Kidney (tissue), 22 donors: ENCODE measurements at places on chromosomes 4 and X. TPM values are rescaled to one million over a fixed set of nuclear protein-coding genes. Genes with fewer than 3 reads are reported as not detected.

JCHAIN gene
- total RNA-seq: 355 TPM

MAGEA2B gene
- not detected for total RNA-seq

- no peak overlapping the region for H3K4me3 ChIP-seq
- no peaks in the 10 kb centered on the region for H3K36me3 ChIP-seq
- DNase-seq: no peak
- H3K27ac ChIP-seq: no peak overlapping the region
Observed at GRCh38 chr4:7546152-7546808, 111.5 kb upstream of the PSAPL1 start.

BMPR1B gene
- 4.1 TPM for total RNA-seq

- DNase-seq: no peak
- H3K27ac ChIP-seq: no peak overlapping the region
- no peak overlapping the region for H3K4me3 ChIP-seq
- no peaks in the 10 kb centered on the region for H3K36me3 ChIP-seq
- H3K27me3 ChIP-seq: no peaks in the 10 kb centered on the region
- H3K4me1 ChIP-seq: no peaks in the 10 kb centered on the region
Observed at GRCh38 chr4:15434676-15435075, 6.8 kb downstream of the C1QTNF7 start.

PSAPL1 gene
- total RNA-seq: not detected

DNA sequence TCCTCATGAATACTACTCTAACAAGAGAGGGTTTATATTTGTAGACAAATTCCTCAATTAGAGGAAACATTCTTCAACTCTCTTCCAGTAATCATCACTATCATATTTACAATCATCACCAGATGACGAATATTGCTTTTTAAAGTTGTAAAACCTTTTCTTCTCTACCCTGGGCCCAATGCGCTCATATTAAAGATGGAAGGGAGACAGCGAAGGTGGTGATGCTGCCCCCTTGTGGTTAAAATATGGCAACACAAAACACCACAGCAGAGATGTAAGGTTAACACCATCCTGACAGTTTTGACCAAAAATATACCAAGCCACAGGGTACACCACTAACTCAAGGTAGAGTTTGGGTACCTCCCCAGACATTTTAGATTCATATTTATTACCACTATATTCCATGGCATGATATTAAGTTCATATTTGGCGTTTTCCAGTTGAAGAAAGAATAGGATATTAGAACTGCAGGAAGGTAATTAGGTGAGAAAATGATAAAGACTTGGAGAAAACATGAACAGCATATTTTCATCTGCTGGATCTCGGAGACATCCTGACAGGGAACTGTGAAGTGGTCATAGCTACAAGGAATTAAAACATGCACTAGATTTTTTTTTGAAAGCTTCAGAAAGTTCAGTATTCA is 72.8 kb downstream of the SLC9A7 start:
- DNase-seq: peak; percentile 23
- no peak overlapping the region for H3K4me3 ChIP-seq
- H3K27me3 ChIP-seq: no peaks in the 10 kb centered on the region
- no peaks in the 10 kb centered on the region for H3K4me1 ChIP-seq
- H3K36me3 ChIP-seq: no peaks in the 10 kb centered on the region
- H3K27ac ChIP-seq: no peak overlapping the region

DNA sequence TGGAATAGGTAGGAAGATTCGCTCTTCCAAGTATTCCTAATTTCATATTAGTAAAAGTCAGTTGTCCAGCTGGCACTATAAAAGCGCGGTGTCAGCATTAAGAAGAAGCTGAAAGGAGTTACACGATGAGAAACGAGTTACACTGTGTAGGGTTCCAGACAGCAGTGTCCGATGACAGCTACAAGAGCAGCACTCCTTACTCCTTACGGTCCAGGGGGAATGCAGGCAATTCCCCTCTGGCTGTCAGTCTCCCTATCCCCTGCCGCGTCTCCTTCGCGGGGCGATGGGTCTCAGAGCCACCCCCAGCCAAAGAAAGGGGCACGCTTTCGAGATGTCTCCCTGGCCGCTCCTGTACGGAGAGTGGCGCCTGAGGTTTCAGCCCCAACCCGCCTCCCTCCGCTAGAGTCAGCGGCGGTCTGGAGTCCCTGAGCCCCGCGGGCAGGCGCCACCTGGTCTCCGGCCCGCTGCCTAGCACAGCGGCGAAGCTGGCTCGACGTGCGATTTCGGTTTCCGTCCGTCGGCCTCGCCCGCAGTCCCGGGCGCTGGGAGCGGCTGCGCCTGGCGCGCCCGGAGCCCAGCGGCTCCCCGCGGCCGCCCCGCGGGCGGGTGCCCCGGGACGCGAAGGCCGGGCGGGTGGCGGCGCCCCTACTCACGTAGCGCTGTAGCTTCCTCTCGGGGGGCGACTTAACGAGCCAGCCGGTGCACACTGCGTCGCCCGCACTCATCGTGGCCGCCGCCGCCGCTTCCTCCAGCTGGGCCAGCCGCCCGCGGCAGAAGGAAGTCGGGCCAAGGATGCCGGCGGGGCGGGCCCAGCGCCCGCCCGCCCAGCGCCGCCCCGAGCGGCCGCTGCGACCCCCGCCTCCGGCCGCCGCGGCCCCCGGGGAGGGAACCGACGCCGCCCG is at the start of gene GAB3:
Gene GAB3, minus strand, starts transcription at position 777 of the 902 bp plus-strand sequence. Its CDS starts 52 bp downstream, at position 725.
- H3K27ac ChIP-seq: no peak within 1 kb of the TSS
- peak within 1 kb of the TSS; percentile 68 for H3K4me3 ChIP-seq
- H3K4me1 ChIP-seq: peaks cover 3% of the 10 kb centered on the region
- H3K36me3 ChIP-seq: no peaks in the 10 kb centered on the region
- peak; percentile 23 for DNase-seq

DNA sequence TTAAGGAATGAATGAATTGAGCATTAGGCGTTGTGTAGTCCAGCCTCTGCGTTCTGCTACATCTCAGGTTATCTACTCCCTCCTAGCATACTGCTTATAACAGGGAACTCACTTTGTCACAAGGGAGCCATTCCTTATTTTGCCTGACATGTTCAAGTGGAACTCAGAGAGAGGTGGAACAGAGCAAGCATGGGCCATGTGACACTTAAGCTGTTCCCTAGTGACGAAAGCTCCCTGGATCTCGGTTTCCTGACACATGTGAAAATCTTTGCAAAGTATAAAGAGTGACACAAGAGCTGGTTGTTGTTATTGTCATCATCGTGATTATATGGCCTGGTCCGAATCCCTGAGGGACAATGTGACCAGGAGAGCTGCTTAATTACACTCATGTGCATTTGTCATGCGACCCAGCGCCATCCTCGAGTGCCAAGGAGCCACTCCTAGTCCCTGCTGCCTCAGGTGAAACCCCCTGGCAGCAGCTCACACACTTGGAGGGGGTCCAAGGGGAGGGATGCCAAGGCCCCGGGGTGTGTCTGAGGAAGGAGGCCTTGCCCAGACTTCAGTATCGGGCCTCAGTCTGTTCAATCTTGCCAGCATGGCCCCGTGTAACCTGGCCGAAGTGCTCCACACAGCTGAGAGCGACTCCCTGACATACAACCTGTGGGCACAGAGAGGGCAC is 98.5 kb upstream of the MAP3K15 start:
- H3K4me3 ChIP-seq: no peak overlapping the region
- no peak for DNase-seq
- no peaks in the 10 kb centered on the region for H3K36me3 ChIP-seq
- no peak overlapping the region for H3K27ac ChIP-seq
- no peaks in the 10 kb centered on the region for H3K4me1 ChIP-seq

DMP1 gene
- not detected for total RNA-seq

USO1 gene
- 49.6 TPM for total RNA-seq

IBSP gene
- not detected for total RNA-seq

- H3K27ac ChIP-seq: no peak overlapping the region
- no peak for DNase-seq
- no peaks in the 10 kb centered on the region for H3K36me3 ChIP-seq
- no peaks in the 10 kb centered on the region for H3K4me1 ChIP-seq
- no peaks in the 10 kb centered on the region for H3K27me3 ChIP-seq
- no peak overlapping the region for H3K4me3 ChIP-seq
Observed at GRCh38 chrX:123629502-123629901, 103.3 kb downstream of the THOC2 start.

MAGEE2 gene
- not detected for total RNA-seq

GRCh38 chrX:27086237-27086636 is 376.9 kb downstream of the PPP4R3C start:
- no peaks in the 10 kb centered on the region for H3K4me1 ChIP-seq
- no peaks in the 10 kb centered on the region for H3K27me3 ChIP-seq
- H3K36me3 ChIP-seq: no peaks in the 10 kb centered on the region
- H3K27ac ChIP-seq: no peak overlapping the region
- no peak overlapping the region for H3K4me3 ChIP-seq
- no peak for DNase-seq

- H3K4me3 ChIP-seq: no peak overlapping the region
- H3K36me3 ChIP-seq: no peaks in the 10 kb centered on the region
- H3K27ac ChIP-seq: no peak overlapping the region
- H3K27me3 ChIP-seq: no peaks in the 10 kb centered on the region
Observed at GRCh38 chr4:48827622-48828021, 3.3 kb upstream of the OCIAD1 start.

PABPC1L2B gene
- not detected for total RNA-seq

PNMA5 gene
- total RNA-seq: not detected

GLRA3 gene
- not detected for total RNA-seq

DNA sequence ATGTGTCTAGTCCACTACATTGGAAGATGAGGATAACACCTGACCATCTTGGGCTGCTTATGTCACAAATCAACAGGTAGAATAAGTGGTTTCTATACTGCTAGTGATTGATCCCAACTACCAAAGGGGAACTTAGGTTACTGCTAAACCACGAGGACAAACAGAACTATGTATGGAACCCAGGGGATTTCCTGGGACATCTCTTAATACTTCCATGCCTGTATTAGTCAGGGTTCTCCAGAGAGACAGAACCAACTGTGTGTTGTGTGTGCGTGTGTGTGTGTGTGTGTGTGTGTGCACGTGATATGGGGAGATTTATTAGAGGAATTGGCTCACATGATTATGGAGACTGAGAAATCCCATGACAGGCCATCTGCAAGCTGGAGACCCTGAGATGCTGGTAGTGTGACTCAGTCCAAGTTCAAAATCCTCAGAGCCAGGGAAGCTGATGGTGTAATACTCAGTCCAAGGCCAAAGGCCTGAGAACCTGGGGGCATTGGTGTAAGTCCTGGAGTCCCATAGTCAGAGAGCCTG is 16.2 kb upstream of the AFF1 start:
- H3K27ac ChIP-seq: no peak overlapping the region
- no peaks in the 10 kb centered on the region for H3K4me1 ChIP-seq
- no peak overlapping the region for H3K4me3 ChIP-seq
- DNase-seq: no peak
- no peaks in the 10 kb centered on the region for H3K27me3 ChIP-seq

DNA sequence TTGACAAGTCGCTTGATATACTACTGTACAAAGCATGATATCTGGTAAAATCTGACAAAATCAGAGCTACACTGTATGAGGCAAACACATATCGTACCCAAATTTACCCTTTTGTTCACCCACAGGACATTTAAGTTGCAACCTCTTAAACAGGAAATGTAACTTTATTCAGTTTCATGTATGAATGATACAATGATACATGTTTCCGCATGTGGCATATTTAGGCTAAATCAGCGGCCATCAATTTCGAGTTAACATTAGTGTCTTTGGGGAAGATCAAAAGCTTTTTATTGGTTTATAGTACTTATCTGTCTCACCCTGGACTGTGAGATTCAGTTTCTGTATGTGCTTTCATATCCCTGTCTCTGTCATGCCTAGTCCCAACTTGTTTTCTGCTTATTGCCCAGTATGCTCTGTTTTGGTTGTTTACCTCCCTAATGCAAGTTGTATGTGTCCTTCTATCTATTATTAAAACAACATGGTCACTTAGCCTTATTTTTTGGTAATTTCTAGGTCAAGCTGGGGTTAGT is 97.3 kb upstream of the HPRT1 start:
- H3K27ac ChIP-seq: no peak overlapping the region
- no peaks in the 10 kb centered on the region for H3K36me3 ChIP-seq
- no peak for DNase-seq
- no peak overlapping the region for H3K4me3 ChIP-seq

GRCh38 chrX:70480660-70481018 is 36.0 kb downstream of the DLG3 start:
- H3K36me3 ChIP-seq: no peaks in the 10 kb centered on the region
- no peaks in the 10 kb centered on the region for H3K27me3 ChIP-seq
- no peak overlapping the region for H3K4me3 ChIP-seq
- H3K27ac ChIP-seq: peak overlapping the region; percentile 32

DNA sequence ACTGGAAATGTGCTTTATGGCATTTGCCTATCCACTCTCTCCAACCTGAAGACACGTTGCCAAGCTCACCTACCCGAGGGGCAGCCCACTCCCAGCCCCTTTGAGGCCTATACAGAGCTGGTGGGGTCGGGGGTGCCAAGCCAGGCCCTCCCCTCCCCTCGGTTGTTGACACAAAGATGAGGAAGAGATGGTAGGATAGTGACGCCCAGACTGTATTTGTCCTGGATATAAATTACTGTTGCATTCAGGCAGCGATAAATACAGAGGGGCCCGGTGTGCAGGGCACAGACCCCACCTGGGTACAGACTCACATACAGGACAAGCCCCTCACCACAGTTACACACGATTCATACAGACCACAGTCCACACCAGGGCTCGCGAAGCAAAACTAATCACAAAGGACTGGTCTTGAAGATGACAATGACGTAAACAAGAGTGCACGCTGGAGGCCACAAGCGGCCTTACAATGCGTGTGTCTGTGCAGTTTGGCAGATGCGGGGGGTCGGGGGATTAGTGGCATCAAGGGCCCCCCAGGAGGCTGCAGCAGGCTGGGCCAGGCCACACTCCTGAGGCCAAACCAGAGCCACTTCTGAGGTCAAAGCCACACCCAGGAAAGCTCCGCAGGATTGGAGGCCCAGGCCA is 14.6 kb downstream of the DGKQ start:
- H3K4me1 ChIP-seq: no peaks in the 10 kb centered on the region
- H3K4me3 ChIP-seq: no peak overlapping the region
- H3K27me3 ChIP-seq: no peaks in the 10 kb centered on the region
- no peaks in the 10 kb centered on the region for H3K36me3 ChIP-seq

CTAG1B gene
- total RNA-seq: not detected

DNA sequence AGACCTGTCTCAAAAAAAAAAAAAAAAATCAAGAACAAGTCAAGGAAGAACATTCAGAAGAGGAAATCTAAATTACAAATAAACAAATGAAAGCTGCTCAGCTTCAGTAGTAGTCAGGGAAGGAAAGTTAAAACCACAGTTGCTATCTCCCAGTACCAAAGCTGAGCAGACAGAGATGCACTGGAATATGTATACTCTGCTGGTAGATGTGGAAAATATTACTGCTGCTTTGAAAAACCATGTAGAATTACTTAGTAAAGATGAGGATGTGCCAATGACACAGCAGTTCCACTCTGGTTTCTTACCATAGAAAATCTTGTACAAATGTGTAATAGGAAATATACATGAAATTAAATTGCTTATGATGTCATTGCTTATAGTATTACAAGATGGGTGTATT is 25.1 kb upstream of the PRKX start:
- no peak for DNase-seq
- H3K4me1 ChIP-seq: no peaks in the 10 kb centered on the region
- no peaks in the 10 kb centered on the region for H3K36me3 ChIP-seq
- no peaks in the 10 kb centered on the region for H3K27me3 ChIP-seq
- H3K4me3 ChIP-seq: no peak overlapping the region

DNA sequence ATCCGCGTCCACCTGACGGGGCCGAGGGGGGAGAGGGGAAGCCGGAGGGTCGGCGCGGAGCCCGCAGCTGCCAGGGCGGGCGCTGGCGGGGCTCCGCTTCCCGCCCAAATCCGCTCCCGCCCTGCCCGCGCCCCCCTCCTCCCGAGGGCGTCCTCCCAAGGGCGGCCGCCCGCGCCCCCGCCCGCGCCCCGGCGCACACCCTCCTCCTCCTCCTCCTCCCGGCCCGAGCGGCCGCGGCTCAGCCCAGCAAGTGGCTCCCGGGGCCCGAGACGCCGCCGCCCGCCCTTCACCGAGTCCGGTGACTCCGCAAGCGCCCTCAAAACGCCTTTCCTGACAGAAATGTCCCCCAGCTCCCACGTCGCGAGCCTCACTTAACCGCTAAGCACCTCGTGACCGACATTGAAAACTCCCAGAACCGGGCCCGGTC is 487 bp downstream of the HMGB2 start:
- peak overlapping the region; percentile 99 for H3K27ac ChIP-seq
- H3K4me3 ChIP-seq: peak overlapping the region; percentile 96
- DNase-seq: peak; percentile 61
- H3K27me3 ChIP-seq: no peaks in the 10 kb centered on the region
